Left ventricle myocardium inferior (tissue), 1 donor: ENCODE measurements at places on chromosomes 5 and 9. TPM values are rescaled to one million over a fixed set of nuclear protein-coding genes. Genes with fewer than 3 reads are reported as not detected.

Gene PCA3
- not detected for total RNA-seq

Gene CLIC3
- total RNA-seq, result 1.6 TPM

- peaks cover 30% of the 10 kb centered on the region for H3K4me1 ChIP-seq
- H3K27me3 ChIP-seq, result peaks cover 91% of the 10 kb centered on the region
- peak overlapping the region; percentile 73 for H3K4me3 ChIP-seq
- peak overlapping the region; percentile 71 for H3K27ac ChIP-seq
- H3K36me3 ChIP-seq, result no peaks in the 10 kb centered on the region
These were observed 2.7 kb downstream of the BNC2 start for GRCh38 chr9:16867576-16868311.

Gene PCDHGA11
- total RNA-seq, result 3.8 TPM

GRCh38 chr5:92177926-92178487 is 794.9 kb upstream of the ARRDC3 start:
- H3K27ac ChIP-seq, result no peak overlapping the region
- no peak overlapping the region for H3K4me3 ChIP-seq
- no peak for DNase-seq
- H3K27me3 ChIP-seq, result no peaks in the 10 kb centered on the region
- H3K36me3 ChIP-seq, result no peaks in the 10 kb centered on the region

DNA sequence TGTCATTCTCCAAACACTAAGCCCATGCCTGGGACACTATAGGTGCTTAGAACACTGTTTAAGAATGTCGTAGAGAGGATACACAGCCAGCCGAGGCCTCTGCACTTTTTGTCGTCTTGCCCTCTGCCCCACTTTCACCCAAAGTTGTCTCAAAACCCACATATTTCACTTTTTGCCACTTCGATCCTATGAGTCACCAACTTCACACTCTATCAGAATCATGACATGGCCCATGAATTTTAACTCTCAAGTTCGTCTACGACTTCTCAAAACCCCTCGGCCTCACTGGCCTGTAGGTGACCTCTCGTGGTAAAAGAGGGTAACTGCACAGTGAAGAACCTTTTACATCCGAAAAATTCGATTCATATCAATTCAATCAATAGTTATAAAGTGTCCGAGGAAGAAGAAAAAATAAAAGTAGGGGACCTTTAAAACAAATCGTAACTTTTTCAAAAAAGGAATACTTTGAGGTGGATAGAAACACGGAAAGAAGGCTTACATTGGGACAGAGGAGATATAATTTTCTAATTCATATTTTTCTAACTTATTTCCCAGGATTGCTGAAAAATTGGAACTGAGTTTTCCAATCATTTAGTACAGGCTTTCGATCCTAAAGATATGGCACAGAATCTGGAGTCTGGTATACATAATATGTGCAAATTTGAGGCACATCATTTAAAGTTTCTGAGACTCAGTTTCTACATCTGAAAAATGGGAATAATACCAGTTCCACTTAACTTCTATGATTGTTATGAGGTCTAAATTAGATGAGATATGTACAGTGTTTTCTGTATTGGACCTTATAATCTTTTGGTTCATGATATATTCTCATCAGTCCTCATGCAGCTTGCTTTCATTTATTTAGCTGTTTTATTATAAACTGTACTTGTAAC is 122.6 kb downstream of the APBA1 start:
- H3K27ac ChIP-seq, result no peak overlapping the region
- no peaks in the 10 kb centered on the region for H3K36me3 ChIP-seq
- H3K27me3 ChIP-seq, result no peaks in the 10 kb centered on the region
- peaks cover 11% of the 10 kb centered on the region for H3K4me1 ChIP-seq

- H3K36me3 ChIP-seq, result no peaks in the 10 kb centered on the region
- DNase-seq, result no peak
- peak overlapping the region; percentile 65 for H3K4me3 ChIP-seq
- peaks cover 18% of the 10 kb centered on the region for H3K4me1 ChIP-seq
These were observed 76.7 kb upstream of the IFNE start for GRCh38 chr9:21558615-21559401.

Gene PLAC8L1
- 0.49 TPM for total RNA-seq
